ENCODE measurements at places on chromosomes 5 and 9.
A peak's percentile ranks its signal among the peaks of the same experiment; 100 is the strongest.

GRCh38 chr5:150066436-150066835 is 19.9 kb downstream of the CSF1R start:
- no peak overlapping the region for H3K27ac ChIP-seq
- H3K4me3 ChIP-seq = no peak overlapping the region
- H3K4me1 ChIP-seq = peaks cover 6% of the 10 kb centered on the region
- DNase-seq = no peak

DNA sequence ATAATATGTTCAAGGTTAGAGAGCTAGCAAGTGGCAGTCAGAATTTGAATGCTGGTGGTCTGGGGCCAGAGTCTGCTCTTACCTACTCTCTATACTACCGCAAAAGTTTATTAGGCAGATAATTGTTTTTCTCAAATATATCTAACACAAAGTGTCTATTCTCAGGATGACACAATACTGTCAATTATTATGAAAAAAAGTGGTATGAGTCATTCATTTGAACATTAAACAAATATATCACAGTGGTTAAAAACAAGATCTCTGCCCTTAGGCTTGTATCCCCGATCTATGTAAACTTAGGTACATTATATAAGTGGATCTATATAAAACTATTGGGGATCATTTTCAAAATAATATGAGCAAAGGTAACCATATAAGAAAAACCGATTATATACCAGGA is 354.9 kb downstream of the CETN3 start:
- H3K4me1 ChIP-seq = no peaks in the 10 kb centered on the region
- DNase-seq = no peak
- H3K27me3 ChIP-seq = no peaks in the 10 kb centered on the region
- no peaks in the 10 kb centered on the region for H3K36me3 ChIP-seq

- no peaks in the 10 kb centered on the region for H3K27me3 ChIP-seq
- no peaks in the 10 kb centered on the region for H3K36me3 ChIP-seq
- no peak overlapping the region for H3K27ac ChIP-seq
- no peak overlapping the region for H3K4me3 ChIP-seq
- no peaks in the 10 kb centered on the region for H3K4me1 ChIP-seq
- no peak for DNase-seq
These were observed 159.7 kb upstream of the SEMA6A start for GRCh38 chr5:116733991-116734975.

DNA sequence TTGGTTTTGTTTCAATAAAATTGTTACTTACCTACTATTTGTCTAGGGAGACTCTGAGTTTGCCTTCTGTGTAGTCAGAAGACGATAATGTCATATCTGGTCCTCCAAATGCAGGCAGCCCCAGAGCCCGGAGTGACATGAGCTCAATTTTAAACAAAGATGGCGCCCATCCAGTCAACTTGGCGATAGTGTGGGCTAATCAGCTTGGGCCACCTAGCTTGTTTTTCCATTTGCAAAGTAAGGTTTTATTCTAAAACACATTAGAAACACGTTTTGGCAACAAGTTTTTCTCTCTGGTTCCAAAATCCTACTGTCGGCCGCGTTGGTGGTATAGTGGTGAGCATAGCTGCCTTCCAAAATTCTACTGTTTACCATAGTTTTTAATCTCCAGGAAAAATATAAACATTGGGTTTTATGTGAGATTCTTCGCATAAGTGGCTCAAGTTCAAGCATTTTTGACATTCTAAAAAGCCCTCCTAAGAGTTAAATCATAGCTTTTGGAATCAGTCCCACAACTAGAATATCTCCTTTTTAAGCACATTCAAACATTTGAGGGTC is 13.2 kb downstream of the TSC1 start:
- no peak overlapping the region for H3K4me3 ChIP-seq
- H3K4me1 ChIP-seq = no peaks in the 10 kb centered on the region
- no peak overlapping the region for H3K27ac ChIP-seq
- no peak for DNase-seq

GRCh38 chr5:94793816-94794198 is 175.3 kb downstream of the SLF1 start:
- peaks cover 18% of the 10 kb centered on the region for H3K4me1 ChIP-seq
- peak overlapping the region; percentile 62 for H3K27ac ChIP-seq
- H3K27me3 ChIP-seq = no peaks in the 10 kb centered on the region
- H3K36me3 ChIP-seq = no peaks in the 10 kb centered on the region
- H3K4me3 ChIP-seq = no peak overlapping the region

- H3K4me1 ChIP-seq = no peaks in the 10 kb centered on the region
- no peak for DNase-seq
- peaks cover 35% of the 10 kb centered on the region for H3K36me3 ChIP-seq
- no peak overlapping the region for H3K4me3 ChIP-seq
- no peaks in the 10 kb centered on the region for H3K27me3 ChIP-seq
- H3K27ac ChIP-seq = no peak overlapping the region
These were observed 19.3 kb downstream of the AK3 start for GRCh38 chr9:4721736-4722135.

GRCh38 chr9:84067821-84068220 is 87.2 kb downstream of the RMI1 start:
- no peaks in the 10 kb centered on the region for H3K36me3 ChIP-seq
- H3K27me3 ChIP-seq = no peaks in the 10 kb centered on the region
- H3K4me3 ChIP-seq = no peak overlapping the region
- DNase-seq = no peak

DNA sequence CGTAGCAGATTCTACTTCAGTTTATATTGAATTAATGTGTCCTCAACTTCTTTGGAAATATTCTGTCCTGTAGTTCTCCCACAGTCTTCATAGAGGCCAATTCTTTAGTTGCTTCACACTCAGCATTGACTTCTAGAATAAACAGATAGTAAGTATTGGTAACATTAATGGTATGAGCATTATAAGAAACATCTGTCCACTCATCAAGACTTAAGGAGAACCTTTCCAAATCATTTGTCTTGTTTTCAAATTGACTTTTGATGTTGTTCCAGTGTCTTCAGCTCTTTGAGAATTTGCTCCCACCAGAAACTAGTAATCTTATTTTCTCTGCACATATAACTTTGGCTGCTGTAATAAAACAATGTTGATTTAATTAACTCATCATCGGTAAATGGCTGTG is 18.3 kb downstream of the RANBP17 start:
- no peaks in the 10 kb centered on the region for H3K36me3 ChIP-seq
- no peaks in the 10 kb centered on the region for H3K4me1 ChIP-seq
- no peak overlapping the region for H3K4me3 ChIP-seq
- no peaks in the 10 kb centered on the region for H3K27me3 ChIP-seq
- DNase-seq = no peak

DNA sequence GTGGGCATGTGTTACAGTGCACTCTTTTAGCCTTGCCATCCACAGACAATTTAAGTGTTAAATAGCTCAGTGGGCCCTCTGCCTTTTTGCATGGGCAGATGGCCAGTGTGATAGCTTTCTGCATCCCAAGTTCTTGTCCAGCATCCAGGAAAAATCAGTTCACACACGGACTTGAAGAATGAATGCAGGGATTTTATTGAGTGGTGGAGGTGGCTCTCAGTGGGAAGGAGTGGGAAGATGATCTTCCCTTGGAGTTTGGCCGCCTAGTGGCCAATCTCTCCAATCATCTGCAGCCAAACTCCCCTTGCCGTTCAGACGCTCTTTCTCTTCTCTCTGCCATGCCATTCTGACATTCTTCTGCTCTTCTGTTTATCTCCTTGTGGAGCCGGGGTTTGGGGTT is 322.4 kb upstream of the GRAMD2B start:
- no peaks in the 10 kb centered on the region for H3K27me3 ChIP-seq
- no peak for DNase-seq
- no peaks in the 10 kb centered on the region for H3K4me1 ChIP-seq
- no peak overlapping the region for H3K4me3 ChIP-seq
- H3K36me3 ChIP-seq = no peaks in the 10 kb centered on the region

DNA sequence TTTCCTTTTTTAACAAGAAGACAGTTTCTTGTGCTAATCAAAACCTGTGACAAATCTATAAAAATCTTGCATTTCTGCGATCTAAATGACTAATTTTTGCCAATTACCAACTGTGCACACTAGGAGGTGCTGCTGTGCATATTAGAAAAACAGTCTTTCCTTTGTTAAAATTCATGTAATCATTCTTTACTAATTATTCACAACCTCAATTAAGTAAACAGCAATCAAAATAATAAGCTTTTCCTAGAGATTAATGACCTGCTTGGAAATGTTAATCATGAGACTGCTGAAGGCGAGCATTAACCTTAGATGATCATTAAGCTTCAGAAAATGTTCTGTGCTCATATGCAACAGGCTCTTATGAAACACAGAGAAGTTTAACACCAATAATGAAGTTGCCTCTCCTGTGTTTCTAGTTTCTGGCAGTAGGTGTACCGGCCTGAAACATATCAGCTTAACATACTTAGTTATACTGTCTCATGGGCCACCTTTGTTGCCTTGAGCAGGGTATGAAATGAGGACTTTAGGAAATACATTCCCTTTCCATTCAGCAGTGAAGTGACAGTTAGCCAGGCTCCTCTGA is 17.7 kb downstream of the RFESD start:
- no peak overlapping the region for H3K27ac ChIP-seq
- H3K4me1 ChIP-seq = no peaks in the 10 kb centered on the region
- H3K36me3 ChIP-seq = no peaks in the 10 kb centered on the region
- H3K27me3 ChIP-seq = no peaks in the 10 kb centered on the region
- DNase-seq = peak; percentile 62

- H3K4me3 ChIP-seq = no peak overlapping the region
- H3K36me3 ChIP-seq = no peaks in the 10 kb centered on the region
- no peaks in the 10 kb centered on the region for H3K27me3 ChIP-seq
- DNase-seq = no peak
- no peak overlapping the region for H3K27ac ChIP-seq
These were observed 159.7 kb downstream of the PBX3 start for GRCh38 chr9:125906893-125907292.

DNA sequence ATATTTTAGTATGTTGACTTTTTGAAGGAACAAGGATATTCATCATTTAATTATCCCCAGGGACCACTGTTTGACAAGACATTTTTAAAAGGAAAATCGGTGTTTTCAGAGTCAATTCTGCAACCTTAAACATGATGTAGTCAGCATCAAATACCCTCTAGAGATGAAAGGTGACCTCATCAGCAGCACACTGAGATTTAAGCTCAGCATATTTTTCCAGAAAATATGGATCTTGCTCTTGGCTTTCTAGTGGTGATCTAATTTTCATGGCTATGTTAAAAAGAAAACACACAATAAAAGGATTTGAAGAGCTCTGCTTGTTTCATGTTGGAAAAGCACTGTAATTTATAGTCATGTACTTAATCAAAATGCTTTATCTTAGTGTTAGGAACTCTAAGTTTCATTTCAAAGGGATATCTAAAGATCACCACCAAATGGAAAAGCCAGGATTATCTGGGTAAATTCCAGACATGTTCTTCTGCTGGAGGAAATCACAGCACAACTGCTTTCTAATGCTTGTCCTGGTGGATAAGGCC is 487.2 kb downstream of the ENC1 start:
- no peaks in the 10 kb centered on the region for H3K36me3 ChIP-seq
- no peaks in the 10 kb centered on the region for H3K27me3 ChIP-seq
- DNase-seq = no peak
- no peaks in the 10 kb centered on the region for H3K4me1 ChIP-seq
- no peak overlapping the region for H3K4me3 ChIP-seq

DNA sequence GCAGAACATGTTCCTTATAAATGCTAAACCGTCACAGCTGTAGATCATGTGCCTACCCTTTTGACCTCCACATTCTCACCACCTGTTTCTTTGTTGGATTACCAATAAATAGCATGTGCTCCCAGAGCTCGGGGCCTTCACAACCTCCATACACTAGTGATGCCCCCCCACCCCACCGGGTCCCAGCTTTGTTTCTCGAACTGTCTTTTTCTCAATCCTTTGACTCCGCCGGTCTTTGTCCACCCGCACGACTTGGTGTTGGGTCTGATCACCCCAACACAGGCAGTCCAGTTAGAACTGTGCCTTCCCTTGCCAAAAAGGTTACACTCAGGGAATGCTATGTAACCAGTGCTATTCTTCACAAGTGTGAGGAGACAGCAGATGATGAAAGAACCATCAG is 485.9 kb upstream of the C9orf72 start:
- no peak overlapping the region for H3K4me3 ChIP-seq
- DNase-seq = no peak
- no peak overlapping the region for H3K27ac ChIP-seq
- no peaks in the 10 kb centered on the region for H3K27me3 ChIP-seq

- H3K36me3 ChIP-seq = peaks cover 29% of the 10 kb centered on the region
- no peaks in the 10 kb centered on the region for H3K27me3 ChIP-seq
- no peak for DNase-seq
- peaks cover 77% of the 10 kb centered on the region for H3K4me1 ChIP-seq
- H3K27ac ChIP-seq = peak overlapping the region; percentile 88
These were observed 36.2 kb downstream of the IRF1 start for GRCh38 chr5:132454361-132454760.

- H3K4me3 ChIP-seq = no peak overlapping the region
- H3K27me3 ChIP-seq = no peaks in the 10 kb centered on the region
- H3K27ac ChIP-seq = no peak overlapping the region
- H3K36me3 ChIP-seq = no peaks in the 10 kb centered on the region
These were observed 275.1 kb downstream of the SLF1 start for GRCh38 chr5:94893412-94894135.

DNA sequence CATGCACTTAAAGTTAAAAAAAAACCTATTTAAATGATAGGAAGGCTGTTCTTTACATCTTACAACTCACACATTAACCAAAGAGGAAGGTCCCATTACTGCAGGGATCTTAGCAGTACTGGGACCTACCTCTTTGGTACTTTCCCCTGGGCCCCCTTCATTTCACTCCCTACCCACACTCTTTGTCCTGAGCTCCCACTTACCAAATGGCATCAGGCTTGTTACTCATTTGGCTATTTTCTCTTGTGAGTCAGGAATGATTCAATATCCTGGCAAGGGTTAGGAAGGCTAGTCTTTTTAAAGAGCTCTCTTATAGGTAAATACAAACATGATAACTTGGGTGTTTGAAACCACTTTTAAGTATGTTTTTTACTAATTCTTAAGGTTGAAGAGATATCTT is 117.4 kb upstream of the ELL2 start:
- no peak for DNase-seq
- peaks cover 1% of the 10 kb centered on the region for H3K27me3 ChIP-seq
- no peaks in the 10 kb centered on the region for H3K4me1 ChIP-seq
- no peaks in the 10 kb centered on the region for H3K36me3 ChIP-seq

GRCh38 chr5:135016861-135017290 is 17.2 kb downstream of the PITX1 start:
- no peak overlapping the region for H3K4me3 ChIP-seq
- H3K27me3 ChIP-seq = no peaks in the 10 kb centered on the region
- H3K4me1 ChIP-seq = no peaks in the 10 kb centered on the region

GRCh38 chr9:92494856-92495255 is 12.6 kb upstream of the ASPN start:
- no peaks in the 10 kb centered on the region for H3K27me3 ChIP-seq
- H3K4me1 ChIP-seq = no peaks in the 10 kb centered on the region
- no peak for DNase-seq
- no peak overlapping the region for H3K4me3 ChIP-seq
- no peak overlapping the region for H3K27ac ChIP-seq

DNA sequence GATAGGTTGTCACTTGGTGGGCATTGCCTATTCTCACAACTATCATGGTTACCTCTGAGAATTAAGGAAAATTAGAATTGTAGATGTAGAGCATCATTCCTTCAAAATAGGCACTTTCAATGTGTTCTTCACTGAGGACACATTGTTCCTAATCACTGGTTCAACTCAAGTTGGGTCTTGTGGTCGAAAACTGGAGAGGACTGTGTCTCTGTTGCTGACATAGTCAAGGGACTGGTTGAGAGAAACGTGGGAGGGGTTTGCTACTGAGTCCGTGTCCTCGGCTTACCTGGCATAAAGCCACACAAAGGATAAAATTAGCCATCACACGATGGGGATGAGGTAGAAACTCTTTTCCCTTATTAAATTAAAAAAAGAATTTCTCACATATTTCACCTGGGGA is 205.9 kb upstream of the CD180 start:
- no peak for DNase-seq
- H3K4me3 ChIP-seq = no peak overlapping the region
- no peak overlapping the region for H3K27ac ChIP-seq
- no peaks in the 10 kb centered on the region for H3K36me3 ChIP-seq
- no peaks in the 10 kb centered on the region for H3K4me1 ChIP-seq

Data from CD4-positive, alpha-beta T cell (primary cell).